Kidney (tissue), 22 donors: ENCODE measurements at places on chromosomes 12 and 14. TPM values are rescaled to one million over a fixed set of nuclear protein-coding genes. Genes with fewer than 3 reads are reported as not detected.

The LRCOL1 gene
- 1.0 TPM for polyA plus RNA-seq

- DNase-seq: no peak
Measured at GRCh38 chr12:92107094-92107493, 38.6 kb downstream of the BTG1 start.

GRCh38 chr12:60042835-60043234 lies 447.0 kb downstream of the SLC16A7 start:
- no peak for DNase-seq

DNA sequence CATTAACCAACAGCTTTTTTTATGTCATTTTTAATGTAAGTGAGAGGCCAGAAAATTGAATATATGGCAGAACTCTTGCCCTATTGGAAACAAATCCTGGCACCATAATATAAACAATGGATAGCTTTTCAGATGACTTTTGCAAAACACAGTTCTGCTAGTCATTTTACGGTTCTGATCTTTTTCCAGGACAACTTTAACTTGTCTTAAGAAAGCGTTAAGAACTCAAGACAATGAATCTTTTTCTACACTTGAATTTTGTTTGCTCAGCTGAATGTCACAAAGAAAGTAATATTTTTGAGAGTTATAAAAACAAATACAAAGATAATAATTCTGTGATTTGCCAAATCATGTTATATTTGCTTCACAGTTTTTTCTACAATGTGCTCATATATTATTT lies 13.2 kb downstream of the KERA start:
- DNase-seq: no peak

DNA sequence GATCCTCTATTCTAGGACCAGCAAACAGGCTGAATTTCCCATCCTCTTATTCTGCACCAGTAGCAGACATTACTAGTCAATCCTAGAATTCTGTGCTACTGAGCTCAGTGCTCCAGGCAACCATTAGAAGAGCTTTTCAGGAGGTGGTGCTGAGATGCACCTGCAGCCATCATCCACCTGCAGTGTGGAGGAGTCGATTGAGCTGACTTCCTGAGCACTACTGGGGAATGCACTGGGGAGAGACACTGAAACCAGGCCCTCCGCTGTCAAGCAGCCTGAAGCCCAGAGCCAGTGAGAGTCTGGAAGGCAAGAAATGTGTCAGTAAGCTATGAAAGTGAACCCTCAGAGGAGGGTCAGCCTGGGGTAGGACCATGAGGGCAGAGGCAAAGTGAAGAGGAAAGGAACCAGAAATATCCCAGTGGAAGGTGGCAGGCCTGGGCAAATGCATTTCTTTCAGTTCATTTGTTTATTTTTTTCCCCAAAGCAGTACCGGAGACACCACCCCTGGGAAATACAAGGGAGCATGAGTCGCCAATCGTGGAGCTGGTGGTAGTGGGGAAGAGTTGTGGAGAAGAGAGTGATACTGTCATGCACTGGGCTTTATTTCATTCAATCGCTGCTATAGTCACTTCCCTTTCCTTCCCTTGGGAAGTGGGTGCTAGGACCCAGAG lies 23.0 kb upstream of the SERPINA4 start:
- no peak for DNase-seq

GRCh38 chr12:45785315-45785714 lies 55.8 kb downstream of the ARID2 start:
- DNase-seq: no peak

The MUCL1 gene
- polyA plus RNA-seq: not detected

DNA sequence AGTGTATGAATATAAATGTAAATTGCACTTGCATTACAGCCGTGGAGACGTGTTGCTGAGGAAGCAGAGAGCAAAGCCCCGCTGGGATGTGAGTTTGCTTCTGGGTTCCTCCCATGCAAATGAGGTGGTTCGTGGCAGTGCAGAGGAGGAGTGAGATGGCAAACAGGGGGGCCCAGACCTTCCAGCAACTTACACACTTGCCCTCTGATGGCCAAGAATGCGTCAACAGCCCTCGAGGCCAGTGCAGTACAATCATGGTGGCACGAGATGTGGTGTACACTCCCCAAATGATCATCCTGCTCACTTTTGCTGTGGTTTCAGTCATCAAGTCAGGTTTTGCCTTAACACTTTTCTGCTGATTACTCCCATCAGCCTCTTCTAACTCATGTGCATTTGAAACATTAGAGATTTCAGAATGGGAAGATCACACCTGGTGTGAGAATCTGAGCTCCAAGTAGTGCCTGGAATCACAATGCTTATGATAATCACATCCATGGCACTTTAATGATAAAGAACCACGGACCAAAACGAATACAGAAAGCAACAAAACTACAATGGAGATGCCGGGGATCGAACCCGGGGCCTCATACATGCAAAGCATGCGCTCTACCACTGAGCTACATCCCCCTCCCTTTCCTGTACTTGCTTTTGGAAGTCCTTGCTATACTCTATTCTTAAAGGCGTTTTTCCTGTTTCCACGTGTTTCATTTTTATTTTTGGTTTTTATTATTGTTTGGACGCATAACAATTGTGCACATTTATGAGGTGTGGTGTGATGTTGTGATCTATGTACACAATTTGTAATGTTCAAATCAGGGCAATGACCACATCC lies 7.0 kb upstream of the UBC start:
- peak; percentile 76 for DNase-seq

DNA sequence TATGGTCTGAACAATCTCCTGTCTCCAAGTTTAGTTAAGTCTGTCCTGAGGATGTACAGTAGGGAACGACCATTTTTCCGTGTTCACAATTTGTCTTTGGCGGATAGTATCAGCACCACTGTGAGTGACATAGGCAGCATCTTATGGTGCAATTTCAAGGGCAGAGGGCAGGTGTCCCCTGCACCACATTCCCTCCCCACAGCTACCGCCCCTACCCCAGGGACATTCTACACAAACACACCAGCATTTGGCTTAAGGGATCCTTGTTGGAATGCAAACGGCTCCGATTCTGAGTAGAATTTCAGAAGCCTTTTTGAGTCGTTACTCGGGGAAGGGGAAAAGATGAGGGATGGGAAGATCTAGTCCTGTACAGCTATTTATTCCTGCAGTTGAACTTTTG lies 25.1 kb upstream of the DICER1 start:
- DNase-seq: no peak

GRCh38 chr12:124842073-124842749 lies 21.5 kb downstream of the SCARB1 start:
- DNase-seq: no peak

DNA sequence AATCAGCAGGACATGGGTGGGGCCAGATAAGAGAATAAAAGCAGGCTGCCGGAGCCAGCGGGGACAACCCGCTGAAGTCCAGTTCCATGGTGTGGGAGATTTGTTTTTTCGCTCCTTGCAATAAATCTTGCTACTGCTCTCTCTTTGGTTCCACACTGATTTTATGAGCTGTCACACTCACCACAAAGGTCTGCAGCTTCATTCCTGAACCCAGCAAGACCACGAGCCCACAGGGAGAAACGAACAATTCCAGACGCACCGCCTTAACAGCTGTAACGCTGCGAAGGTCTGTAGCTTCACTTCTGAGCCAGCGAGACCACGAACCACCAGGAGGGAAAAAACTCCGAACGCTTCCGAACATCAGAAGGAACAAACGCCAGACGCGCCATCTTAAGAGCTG lies 2.8 kb upstream of the CNIH1 start:
- DNase-seq: peak; percentile 57

The DBX2 gene
- polyA plus RNA-seq: not detected

GRCh38 chr12:4366090-4366489 lies 13.4 kb downstream of the FGF23 start:
- DNase-seq: no peak

The SERPINA5 gene
- polyA plus RNA-seq: 522 TPM

The HOXC6 gene
- 11.4 TPM for polyA plus RNA-seq

DNA sequence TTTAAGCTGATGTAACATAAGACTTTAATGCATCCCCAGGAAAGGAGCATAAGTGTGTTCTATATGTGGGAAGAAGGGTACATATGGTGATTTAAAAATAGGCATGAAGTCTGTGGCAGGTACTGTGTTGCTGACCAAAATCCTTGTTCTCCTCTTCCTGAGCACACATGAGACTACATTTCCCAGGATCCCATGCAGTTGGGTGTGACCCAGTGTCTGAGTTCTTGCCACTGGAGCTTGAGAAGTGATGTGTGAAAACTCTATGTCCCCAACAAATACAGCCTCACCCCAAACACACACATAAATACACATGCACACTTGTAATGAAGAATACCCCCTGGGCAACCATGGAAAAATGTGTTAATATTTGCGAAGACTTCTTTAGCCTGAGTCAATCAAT lies 8.5 kb upstream of the SMIM10L1 start:
- no peak for DNase-seq

DNA sequence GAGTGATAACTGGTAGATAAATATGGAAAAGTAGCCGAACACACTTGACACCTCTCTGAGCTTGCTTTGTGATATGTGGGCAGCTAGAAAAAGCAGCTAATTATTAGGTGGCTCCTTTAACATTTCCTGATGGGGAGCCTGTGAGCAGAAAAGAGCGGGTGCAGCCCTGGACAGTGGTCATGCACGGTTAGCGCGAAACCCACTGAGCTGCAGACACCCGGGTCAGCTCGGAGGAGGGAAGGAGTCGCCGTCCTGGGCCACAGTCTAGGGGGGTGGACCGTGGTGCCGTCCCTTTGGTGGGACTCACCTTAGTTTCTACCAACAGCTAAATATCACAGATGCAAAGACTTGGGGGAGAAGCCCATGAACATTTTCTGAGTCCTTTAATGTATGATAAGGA lies 6.6 kb downstream of the COA8 start:
- DNase-seq: peak; percentile 64

- DNase-seq: no peak
Measured at GRCh38 chr12:1429980-1430379, 164.4 kb downstream of the FBXL14 start.
